ENCODE measurements at places on chromosomes 5 and 9. TPM values are rescaled to one million over a fixed set of nuclear protein-coding genes. Genes with fewer than 3 reads are reported as not detected.
A peak's percentile ranks its signal among the peaks of the same experiment; 100 is the strongest.

DNA sequence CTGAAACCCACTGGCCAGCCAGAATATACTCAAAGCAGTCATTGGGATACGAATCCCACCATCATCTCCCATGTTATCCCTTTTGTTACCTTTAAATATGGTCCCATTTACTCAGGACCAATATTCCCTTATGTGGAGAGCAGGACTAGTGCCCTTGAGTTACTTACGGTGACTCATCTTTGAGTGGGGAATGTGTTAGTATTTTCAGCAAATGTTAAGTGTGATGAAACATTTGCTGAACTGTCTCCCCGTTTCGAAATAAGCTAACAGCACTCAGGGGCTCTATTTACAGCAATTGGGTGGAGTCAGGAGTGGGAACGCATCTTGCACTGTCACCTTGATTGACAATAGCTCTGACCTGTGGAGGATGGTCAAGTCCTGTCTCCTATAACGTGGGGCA lies 67.4 kb downstream of the CTSL start:
- DNase-seq = no peak

- no peak for DNase-seq
Measured at GRCh38 chr5:109900461-109900860, 210.7 kb downstream of the MAN2A1 start.

HRCT1 gene
- total RNA-seq = not detected

ADAMTS19 gene
- total RNA-seq = not detected

ARSK gene
- total RNA-seq = 4.4 TPM

- DNase-seq = no peak
Measured at GRCh38 chr5:14050821-14051220, 92.3 kb upstream of the TRIO start.

CDH9 gene
- total RNA-seq = not detected

DNA sequence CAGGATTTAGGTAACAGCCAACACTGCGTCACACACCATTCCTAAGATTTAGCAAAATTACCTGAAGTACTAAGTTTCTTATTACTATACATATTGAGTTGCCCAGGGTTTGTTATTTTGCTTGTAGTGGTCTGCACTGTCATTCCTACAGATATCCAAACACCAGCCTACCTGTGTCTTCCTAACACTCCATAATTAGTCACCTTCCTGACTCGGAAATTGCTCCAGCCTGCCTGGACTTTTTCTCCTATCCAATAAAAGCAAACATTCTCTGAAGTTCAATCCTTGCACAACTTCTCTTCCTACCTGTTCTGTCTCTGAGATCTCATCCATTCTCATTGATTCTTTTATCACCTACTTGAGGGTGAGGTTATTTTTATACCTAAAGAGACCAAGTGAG lies 243.9 kb downstream of the NR2F1-AS1 start:
- DNase-seq = no peak

DNA sequence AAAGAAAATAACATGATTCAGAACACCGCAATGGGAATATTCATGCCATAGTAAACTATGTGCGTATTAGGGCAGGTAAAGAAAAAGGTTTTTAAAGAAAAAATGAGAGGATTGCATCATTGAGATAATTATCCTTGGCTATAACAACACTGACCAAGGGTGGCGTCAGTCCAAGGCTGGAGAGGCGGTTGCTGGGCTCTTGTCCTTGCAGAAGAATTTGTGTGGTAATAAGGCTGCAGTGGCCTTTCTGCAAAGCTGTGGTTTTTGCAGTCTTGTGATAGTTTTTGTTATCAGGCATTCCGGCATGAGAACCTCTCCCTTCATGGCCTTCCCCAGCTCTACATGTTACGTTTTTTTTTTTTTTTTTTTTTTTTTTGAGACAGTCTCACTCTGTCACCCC lies 14.0 kb downstream of the BOD1 start:
- DNase-seq = no peak

- no peak for DNase-seq
Measured at GRCh38 chr5:78355561-78355960, 4.9 kb upstream of the SCAMP1 start.

RAI14 gene
- total RNA-seq = 0.76 TPM

DNA sequence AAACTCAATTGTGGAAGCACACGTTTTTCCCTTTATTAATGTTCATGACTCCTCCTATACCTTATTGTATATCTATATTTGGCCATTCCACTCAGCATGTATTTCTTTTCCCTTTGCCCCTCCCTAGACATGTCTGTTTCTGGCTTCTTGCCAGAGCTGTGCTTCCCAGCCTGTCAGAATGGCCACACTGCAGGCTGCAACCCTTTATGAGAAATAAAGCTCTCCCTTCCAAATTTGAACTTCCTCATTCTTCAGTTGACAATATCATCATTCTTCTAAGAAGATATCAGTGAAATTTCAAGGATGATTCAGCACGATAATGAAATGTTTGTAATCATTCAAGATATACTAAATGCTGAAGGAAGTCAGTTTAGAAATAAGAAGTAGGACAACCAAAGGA lies 107.6 kb upstream of the PRSS3 start:
- no peak for DNase-seq

DNA sequence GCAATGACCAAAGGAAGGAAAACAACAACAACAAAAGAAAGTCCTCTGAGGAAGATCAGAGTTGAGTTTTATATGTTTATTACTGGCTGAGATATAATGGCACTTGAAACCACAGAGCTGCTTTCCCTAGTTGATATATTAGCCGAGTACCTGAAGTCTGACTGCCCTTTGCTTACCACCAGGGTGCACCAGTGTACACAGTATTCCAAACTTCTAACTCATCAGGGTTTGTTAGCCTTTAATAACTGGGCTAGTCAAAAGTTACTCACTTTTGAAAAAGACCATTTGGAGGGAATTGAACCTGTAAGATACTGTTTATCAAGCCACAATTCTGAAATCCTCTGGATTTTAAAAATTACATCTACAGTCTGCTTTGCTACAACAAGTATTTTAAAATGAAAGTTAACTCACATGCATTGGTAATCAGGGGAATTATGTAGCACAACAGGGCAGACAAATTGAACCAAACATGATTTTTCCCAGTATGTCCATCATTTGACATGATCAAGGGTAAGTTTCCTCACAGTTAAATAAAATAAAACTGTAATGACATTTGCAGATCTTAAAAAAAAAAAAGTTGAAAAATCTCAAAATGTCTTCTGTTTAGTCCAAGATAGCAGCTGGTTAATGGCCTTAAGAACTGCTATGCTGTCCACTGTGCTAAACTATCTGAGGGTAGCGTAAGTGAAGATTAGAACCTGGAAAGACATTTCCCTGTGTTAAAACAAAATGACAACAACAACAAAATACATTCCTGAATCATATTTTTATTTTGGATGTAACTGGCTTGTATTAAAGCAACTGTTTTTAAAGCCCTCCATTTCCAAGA lies 57.3 kb upstream of the C6 start:
- DNase-seq = no peak

GRCh38 chr5:95081982-95082381 lies 202.9 kb downstream of the MCTP1 start:
- DNase-seq = no peak

GRCh38 chr5:84688566-84688965 lies 303.9 kb upstream of the EDIL3 start:
- DNase-seq = no peak

DNA sequence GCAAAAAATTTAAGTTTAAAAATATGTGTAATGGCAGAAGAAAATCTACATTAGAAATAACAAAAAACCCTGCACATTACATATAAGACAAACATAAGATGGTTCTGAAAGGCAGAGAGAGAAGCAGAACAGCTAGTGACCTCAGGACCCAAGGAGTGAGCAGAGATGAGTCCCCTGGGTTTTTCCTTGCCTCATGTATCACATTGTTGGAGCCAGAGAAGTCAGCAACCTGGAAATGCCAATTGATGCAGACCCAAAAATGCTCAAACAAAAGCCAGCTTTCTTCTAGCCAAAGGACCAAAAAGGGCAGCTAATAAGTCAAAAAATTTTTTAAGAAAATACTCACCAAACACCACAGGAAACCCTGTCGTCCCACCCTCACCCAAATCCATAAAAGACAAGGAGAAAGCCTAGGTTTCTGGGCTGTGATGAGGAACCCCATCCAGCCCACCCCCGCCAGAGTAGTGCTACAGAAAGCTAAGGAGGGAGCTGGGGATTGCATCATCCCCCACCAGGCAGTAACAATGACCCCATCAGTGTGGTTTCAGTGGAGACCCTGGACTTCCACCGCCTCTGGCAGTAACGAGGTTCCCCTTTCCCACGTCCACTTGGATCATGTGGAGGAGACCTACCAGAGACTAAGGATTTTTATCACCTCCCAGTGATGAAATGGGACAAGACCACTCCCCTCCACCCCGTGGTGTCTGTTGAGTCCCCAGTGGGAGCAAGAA lies 17.6 kb downstream of the DENND1A start:
- DNase-seq = no peak

DNA sequence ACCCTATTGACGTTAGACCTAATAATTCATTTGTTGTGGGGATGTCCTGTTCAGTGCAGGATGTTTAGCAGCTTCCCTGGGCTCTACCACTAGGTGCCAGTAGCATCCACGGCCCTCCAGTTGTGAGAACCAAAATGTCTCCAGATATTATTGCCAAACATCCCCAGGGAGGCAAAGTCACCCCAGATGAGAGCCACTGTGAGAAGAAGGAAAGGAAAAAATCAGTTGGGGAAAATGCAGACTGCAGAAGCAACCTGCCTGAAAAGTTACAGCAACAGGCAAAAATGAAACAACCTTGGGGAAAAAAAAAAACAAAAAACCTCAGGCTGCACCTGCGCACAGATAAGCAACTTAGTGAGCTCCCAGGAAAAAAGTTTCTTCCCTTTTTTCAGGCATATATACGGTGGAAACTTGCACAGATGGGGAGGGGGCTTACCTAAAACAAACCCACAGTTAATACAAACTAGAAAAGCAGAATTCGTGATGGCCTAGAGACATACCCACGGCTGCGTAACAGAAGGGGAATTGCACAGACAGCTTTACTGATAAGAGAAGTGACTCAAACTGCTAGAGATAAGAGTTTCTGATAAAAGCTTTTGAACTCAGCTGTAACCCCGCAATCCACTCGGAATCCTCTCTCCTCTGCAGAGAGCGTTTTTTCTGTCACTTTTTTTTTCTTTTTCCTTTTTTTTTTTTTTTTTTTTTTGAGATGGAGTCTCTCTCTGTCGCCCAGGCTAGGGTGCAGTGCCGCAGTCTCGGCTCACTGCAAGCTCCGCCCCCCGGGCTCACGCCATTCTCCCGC lies 29.8 kb upstream of the FBP1 start:
- peak; percentile 68 for DNase-seq

ANKRD18A gene
- total RNA-seq = 3.1 TPM

- DNase-seq = no peak
Measured at GRCh38 chr9:31153250-31153840, 1231.1 kb upstream of the ACO1 start.

TERT gene
- total RNA-seq = 2.2 TPM

DNA sequence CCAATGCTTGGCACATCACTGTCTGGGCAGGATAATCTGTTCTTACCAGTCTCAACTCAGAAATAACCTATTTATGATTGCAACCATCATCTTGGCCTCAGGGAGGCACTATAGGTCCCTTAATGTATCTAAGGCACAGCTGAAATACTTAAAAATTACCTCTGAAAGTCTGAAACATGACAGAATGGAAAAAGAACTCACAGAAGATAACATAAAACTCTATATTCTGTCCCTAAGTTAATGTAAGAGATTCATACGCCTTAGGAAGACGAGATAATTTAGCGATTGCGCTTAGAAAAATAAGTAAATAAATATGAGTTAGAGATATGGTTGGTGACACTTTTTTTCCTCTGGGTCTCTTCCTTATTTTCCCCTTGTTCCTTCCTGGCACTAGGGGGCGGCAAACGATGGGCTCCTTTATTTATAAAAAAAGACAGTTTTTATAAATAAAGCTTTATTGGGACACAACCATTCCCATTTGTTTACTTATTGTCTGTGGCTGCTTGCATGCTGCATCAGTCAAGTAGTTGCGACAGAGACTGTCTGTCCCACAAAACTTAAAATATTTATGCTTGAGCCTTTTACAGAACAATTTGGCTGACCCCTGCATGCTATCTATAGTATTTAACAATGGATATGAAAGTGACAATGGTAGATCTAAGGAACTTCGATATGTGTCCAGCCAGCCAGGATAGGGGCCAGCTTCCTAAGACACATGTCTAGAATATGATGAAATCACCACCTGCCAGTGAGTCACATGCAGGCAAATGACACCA lies 79.6 kb downstream of the PDE4D start:
- DNase-seq = no peak

DNA sequence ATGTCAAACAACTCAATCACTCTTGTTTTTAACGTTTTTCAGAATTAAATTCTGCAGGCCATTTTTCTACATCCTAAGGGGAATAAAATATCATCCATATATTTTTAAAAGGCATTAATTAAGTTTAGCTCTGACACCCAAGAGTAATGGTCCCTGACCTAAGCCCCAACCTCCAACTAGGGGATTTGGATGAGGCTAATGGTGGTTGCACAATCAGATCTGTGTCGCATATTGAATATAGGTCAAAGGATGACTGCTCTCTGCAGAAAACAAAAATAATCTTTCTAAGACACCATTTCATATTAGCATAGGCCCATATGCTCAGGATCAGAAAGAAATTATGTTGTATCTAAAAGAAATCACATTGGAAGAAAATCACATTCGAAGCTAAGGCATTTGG lies 20.7 kb downstream of the CDH6 start:
- DNase-seq = no peak

- no peak for DNase-seq
Measured at GRCh38 chr5:154373729-154374179, 72.0 kb upstream of the SAP30L start.

DNA sequence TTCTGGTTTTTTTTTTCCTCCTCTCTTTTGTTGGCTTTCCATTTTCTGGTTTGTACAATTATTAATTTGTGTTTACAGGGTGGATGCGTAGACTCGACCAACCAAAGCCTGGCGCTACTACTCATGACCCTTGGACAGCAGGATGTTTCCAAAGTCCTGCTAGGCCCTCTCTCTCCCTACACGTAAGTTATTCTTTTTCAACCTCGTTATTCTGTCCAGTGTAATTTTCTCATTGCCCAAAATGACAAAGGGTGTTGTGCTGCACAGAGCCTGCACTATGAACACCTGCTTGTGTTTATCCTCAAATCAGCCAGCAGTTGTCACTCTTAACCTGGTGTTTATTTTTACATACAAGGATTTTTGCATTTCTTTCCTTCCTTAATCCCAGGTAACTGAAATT lies 56.6 kb downstream of the RCL1 start:
- no peak for DNase-seq

DNA sequence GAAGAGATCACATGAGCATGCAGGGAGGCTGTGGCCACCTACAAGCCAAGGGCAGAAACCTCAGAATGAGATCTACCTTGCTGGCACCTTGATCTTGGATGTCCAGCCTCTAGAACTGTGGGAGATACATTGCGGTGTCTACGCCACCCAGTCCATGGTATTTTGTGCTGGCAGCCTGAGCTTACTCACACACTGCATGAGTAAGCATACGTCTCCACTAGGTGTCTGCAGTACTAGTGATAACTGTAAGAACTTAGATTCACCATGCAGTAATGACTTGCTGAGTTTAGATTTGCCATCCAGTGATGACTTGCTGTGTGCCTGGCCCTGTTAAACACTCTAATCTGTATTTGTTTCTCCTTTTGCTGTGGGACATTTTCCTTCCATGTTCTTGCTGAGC lies 417.7 kb downstream of the GADD45G start:
- DNase-seq = no peak
